ENCODE measurements at places on chromosomes 4 and X.

GRCh38 chr4:87060957-87061356 lies 126.1 kb downstream of the AFF1 start:
- H3K27me3 ChIP-seq, result no peaks in the 10 kb centered on the region
- H3K4me3 ChIP-seq, result no peak overlapping the region
- no peak for DNase-seq
- peak overlapping the region; percentile 43 for H3K27ac ChIP-seq
- no peaks in the 10 kb centered on the region for H3K36me3 ChIP-seq

DNA sequence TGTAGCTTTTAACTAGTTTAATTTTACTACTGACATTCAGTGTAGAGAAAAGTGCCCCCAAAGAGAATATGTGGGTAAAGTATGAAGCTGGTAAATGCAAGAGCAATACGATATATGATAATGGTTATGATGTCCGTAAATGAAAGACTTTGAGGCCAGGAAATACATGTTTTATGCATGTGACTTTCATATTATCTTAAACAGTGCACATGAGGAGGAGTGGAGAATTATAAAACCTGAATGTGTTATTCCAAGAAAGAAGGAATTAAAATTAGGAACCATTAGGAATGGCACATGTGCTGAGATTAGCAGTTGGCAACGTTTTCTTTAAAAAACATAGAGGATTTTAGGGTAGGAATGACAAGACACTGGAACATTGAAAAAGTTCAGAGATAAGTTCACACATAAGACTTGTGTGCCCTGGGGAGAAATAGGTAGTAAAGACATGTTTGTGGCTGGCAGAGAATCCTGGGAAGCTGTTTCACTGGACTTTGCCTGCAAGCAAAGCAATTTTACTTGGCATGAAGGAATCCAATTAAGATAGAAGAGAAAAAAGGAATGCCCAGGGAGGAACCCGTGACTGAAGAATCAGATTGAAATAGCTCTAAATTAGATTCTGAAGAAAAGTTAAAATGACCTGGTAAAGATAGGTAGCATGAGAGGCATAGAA lies 20.0 kb downstream of the GK start:
- DNase-seq, result no peak
- H3K36me3 ChIP-seq, result no peaks in the 10 kb centered on the region
- no peaks in the 10 kb centered on the region for H3K27me3 ChIP-seq
- H3K4me1 ChIP-seq, result no peaks in the 10 kb centered on the region
- no peak overlapping the region for H3K27ac ChIP-seq

DNA sequence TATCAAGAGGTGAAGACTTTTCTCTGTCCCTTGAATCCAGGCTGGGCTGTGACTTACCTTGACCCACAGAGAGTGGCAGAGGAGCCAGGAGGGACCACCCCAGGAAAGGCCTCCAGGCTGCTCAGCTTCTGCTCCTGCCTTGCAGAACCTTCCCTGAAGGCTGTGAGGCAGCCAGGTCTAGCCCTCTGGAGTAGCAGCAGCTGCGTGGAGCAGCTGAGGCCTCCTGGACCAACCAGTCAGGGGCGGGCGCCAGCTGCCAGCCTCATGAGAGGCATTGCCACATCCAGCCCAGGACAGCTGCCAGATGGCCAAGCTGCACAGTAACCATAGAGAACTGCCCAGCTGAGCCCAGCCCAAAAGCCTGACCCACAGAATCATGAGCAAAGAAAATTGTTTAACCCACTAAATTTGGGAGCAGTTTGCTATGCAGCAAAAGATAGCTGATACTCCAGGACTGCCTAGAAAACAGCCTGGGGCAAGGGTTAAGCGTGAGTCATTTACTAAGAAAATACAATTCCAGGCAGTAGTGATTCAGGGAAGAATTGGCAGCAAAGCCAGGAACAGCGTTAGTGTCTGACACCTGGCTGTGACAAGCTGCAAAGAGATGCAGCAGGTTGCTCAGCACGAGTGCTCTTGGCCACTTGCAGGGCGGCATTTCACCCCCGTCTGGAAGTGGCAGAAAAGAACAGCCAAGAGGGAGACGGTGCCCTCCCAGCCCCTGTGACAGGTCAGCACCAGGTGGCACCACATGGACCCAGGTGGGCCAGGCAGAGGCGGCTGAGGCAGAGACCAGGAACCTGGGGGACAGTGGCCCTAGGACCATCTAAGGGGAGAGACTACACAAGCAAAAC lies 14.7 kb upstream of the PDE6B start:
- DNase-seq, result peak; percentile 46
- H3K4me1 ChIP-seq, result no peaks in the 10 kb centered on the region
- no peak overlapping the region for H3K4me3 ChIP-seq
- H3K27ac ChIP-seq, result no peak overlapping the region
- H3K36me3 ChIP-seq, result no peaks in the 10 kb centered on the region

- H3K27ac ChIP-seq, result no peak overlapping the region
- no peaks in the 10 kb centered on the region for H3K36me3 ChIP-seq
- no peaks in the 10 kb centered on the region for H3K27me3 ChIP-seq
These were observed 1.8 kb downstream of the CD99L2 start for GRCh38 chrX:150896632-150897031.

GRCh38 chr4:147923854-147924253 lies 192.0 kb downstream of the ARHGAP10 start:
- H3K27me3 ChIP-seq, result no peaks in the 10 kb centered on the region
- no peaks in the 10 kb centered on the region for H3K4me1 ChIP-seq

DNA sequence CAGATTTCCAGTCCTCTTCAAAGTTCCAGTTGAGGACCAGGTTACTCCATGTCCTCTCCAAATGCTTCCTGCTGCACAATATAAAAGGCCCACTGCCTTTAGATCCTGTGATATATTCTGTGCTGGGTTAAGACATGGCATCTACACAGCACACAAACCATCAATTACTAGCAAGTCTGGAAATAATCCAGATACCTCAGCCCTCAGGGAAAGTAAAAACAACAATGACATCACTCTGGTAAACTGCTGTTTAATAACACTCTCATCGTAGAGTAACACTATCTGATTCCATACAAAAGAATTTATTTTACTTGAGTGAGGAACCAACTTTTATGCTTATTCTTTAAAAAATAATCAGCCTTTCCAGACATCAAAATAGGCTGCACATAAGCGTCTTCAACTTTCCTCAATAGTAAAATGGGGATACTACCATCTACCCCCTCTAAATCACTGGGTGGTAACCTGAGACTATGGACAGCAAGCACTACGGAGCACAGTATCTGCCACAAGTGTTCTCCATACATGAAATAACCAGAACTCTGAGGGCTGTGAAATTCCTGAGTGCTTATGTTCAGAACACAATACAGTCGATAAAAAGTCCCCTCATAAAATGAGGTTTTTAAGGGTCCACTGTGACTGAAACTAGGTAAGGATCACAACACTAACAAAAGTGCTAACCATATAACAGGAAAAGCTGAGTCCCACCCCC lies 53.4 kb downstream of the ABCG2 start:
- H3K27ac ChIP-seq, result no peak overlapping the region
- no peaks in the 10 kb centered on the region for H3K36me3 ChIP-seq
- H3K4me1 ChIP-seq, result peaks cover 29% of the 10 kb centered on the region
- DNase-seq, result no peak

DNA sequence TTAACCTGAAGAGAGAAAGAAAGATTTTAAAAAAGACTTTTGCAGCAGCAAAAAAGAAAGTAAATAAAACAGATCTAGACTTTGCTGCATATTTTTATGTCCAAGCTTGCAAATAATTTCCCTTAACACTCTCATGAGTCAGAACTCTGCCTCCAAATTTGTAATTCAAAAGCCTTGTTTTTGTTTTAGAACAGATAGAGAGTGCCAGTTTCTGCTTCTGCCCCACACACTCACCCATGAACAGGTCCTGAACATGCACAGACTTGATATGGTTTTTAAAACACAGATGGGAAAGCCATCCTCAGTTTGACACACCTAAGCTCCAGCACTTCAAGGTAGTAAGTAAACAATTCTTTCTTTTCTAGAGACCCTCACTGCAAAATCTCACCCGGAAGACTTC lies 39.7 kb upstream of the VCX3B start:
- H3K36me3 ChIP-seq, result no peaks in the 10 kb centered on the region
- no peak overlapping the region for H3K4me3 ChIP-seq
- H3K27ac ChIP-seq, result no peak overlapping the region
- no peaks in the 10 kb centered on the region for H3K27me3 ChIP-seq
- H3K4me1 ChIP-seq, result no peaks in the 10 kb centered on the region
- no peak for DNase-seq

- DNase-seq, result no peak
- no peaks in the 10 kb centered on the region for H3K27me3 ChIP-seq
- peak overlapping the region; percentile 100 for H3K27ac ChIP-seq
- H3K4me3 ChIP-seq, result no peak overlapping the region
- H3K36me3 ChIP-seq, result no peaks in the 10 kb centered on the region
These were observed 1.7 kb downstream of the UVSSA start for GRCh38 chr4:1348746-1349145.

GRCh38 chr4:154067786-154068185 lies 278.9 kb upstream of the SFRP2 start:
- DNase-seq, result no peak
- no peak overlapping the region for H3K4me3 ChIP-seq
- no peaks in the 10 kb centered on the region for H3K4me1 ChIP-seq

DNA sequence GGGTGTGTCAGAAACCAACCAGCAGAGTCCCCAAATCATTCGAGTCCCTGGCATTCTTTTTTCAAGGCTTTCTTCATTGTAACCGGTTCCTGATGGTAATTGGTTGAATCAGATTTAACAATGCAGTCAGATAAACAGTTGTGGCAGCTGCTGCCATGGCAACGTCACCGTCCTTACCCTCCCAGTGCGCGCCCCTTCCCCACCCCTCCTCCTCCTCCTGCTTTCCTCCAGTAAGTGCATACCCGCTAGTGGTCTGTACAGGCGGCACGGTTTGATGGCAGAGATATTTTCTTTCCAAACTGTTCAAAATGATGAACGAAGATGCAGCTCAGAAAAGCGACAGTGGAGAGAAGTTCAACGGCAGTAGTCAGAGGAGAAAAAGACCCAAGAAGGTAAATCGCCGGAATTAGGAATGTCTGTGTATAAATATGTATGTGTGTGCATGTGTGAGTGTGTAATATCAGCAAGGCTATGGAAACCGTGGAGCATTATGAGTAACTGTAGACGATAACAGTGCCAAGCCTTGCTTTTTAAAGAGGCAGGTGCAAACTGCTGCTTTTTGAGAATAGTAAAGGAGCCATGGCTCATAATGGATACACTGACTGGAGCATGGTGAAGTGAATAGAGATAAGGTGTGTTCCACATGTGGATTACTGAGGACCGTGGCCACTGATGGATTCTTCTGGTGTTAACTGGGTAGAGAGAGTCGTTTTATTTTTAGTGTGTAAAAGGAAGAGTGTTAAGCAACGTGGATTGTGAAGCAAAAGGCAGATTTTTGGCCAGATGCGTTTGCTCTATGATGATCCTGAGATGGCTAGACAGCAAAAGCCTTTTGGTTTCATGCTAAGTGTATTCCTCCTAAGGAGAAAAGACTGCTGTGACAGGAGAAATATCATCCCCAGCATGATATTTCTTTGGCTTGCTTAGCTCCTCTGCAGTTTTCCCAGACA lies at the start of gene ANK2:
TSS of gene ANK2 (plus strand) at position 233 of the 950 bp plus-strand sequence. CDS start at position 309, 76 bp downstream.
- no peak for DNase-seq
- no peaks in the 10 kb centered on the region for H3K27me3 ChIP-seq
- H3K4me1 ChIP-seq, result no peaks in the 10 kb centered on the region
- H3K27ac ChIP-seq, result no peak within 1 kb of the TSS
- H3K4me3 ChIP-seq, result no peak within 1 kb of the TSS

- no peaks in the 10 kb centered on the region for H3K36me3 ChIP-seq
- H3K27me3 ChIP-seq, result no peaks in the 10 kb centered on the region
- no peak overlapping the region for H3K27ac ChIP-seq
These were observed 15.2 kb upstream of the PACRGL start for GRCh38 chr4:20684852-20685763.

GRCh38 chrX:23387550-23388184 lies 53.0 kb downstream of the PTCHD1 start:
- no peaks in the 10 kb centered on the region for H3K27me3 ChIP-seq
- no peaks in the 10 kb centered on the region for H3K4me1 ChIP-seq
- no peak for DNase-seq

- H3K4me1 ChIP-seq, result no peaks in the 10 kb centered on the region
- H3K27ac ChIP-seq, result peak overlapping the region; percentile 74
- H3K36me3 ChIP-seq, result no peaks in the 10 kb centered on the region
- no peaks in the 10 kb centered on the region for H3K27me3 ChIP-seq
These were observed 307 bp downstream of the ATG4A start for GRCh38 chrX:108091878-108092291.

- no peak overlapping the region for H3K27ac ChIP-seq
- H3K36me3 ChIP-seq, result no peaks in the 10 kb centered on the region
- no peaks in the 10 kb centered on the region for H3K27me3 ChIP-seq
- no peak overlapping the region for H3K4me3 ChIP-seq
- H3K4me1 ChIP-seq, result no peaks in the 10 kb centered on the region
These were observed 64.7 kb downstream of the SLC7A11 start for GRCh38 chr4:138177278-138177968.

- no peaks in the 10 kb centered on the region for H3K36me3 ChIP-seq
- H3K4me1 ChIP-seq, result no peaks in the 10 kb centered on the region
- H3K4me3 ChIP-seq, result peak overlapping the region; percentile 84
- peak overlapping the region; percentile 99 for H3K27ac ChIP-seq
- H3K27me3 ChIP-seq, result no peaks in the 10 kb centered on the region
These were observed 2.1 kb downstream of the KDM6A start for GRCh38 chrX:44875185-44875489.

GRCh38 chr4:26051240-26051639 lies 137.2 kb downstream of the SMIM20 start:
- no peak for DNase-seq
- no peak overlapping the region for H3K4me3 ChIP-seq
- no peaks in the 10 kb centered on the region for H3K4me1 ChIP-seq
- H3K27ac ChIP-seq, result peak overlapping the region; percentile 14

- H3K36me3 ChIP-seq, result no peaks in the 10 kb centered on the region
- H3K27me3 ChIP-seq, result no peaks in the 10 kb centered on the region
- no peak overlapping the region for H3K4me3 ChIP-seq
- DNase-seq, result no peak
- H3K4me1 ChIP-seq, result no peaks in the 10 kb centered on the region
These were observed 187.7 kb downstream of the SHROOM3 start for GRCh38 chr4:76622717-76623116.

GRCh38 chr4:113958766-113959538 lies 20.5 kb downstream of the ARSJ start:
- no peaks in the 10 kb centered on the region for H3K27me3 ChIP-seq
- peaks cover 8% of the 10 kb centered on the region for H3K4me1 ChIP-seq
- H3K36me3 ChIP-seq, result no peaks in the 10 kb centered on the region

GRCh38 chrX:30812326-30812725 lies 76.7 kb downstream of the TAB3 start:
- no peaks in the 10 kb centered on the region for H3K36me3 ChIP-seq
- no peak overlapping the region for H3K27ac ChIP-seq
- no peaks in the 10 kb centered on the region for H3K4me1 ChIP-seq

DNA sequence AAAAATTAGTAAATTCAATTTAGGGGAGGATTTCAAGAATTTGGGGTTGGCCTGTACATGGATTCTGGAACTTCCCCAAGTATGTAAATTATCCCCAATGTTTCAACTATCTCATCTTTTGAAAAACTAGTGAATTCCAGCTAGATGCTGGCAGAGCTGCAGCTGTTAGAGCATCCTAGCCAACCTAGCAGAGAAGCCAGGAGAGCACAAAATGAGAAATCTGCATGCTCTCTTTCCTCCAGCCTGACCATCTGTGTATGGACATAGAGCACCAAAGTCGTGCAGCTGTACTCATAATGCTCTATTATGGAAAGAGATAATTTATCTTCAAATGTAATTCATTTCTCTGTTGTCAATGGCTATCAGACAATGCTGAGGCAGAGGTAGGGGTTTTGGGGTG lies 1217.7 kb downstream of the PCDH19 start:
- H3K4me1 ChIP-seq, result no peaks in the 10 kb centered on the region
- DNase-seq, result no peak
- no peaks in the 10 kb centered on the region for H3K27me3 ChIP-seq
- H3K4me3 ChIP-seq, result no peak overlapping the region
